NCI-H446 (cell line): ENCODE measurements at places on chromosomes 11 and 22.

GRCh38 chr11:62575156-62575555, 1.5 kb upstream of the EEF1G start:
- DNase-seq, result no peak

DNA sequence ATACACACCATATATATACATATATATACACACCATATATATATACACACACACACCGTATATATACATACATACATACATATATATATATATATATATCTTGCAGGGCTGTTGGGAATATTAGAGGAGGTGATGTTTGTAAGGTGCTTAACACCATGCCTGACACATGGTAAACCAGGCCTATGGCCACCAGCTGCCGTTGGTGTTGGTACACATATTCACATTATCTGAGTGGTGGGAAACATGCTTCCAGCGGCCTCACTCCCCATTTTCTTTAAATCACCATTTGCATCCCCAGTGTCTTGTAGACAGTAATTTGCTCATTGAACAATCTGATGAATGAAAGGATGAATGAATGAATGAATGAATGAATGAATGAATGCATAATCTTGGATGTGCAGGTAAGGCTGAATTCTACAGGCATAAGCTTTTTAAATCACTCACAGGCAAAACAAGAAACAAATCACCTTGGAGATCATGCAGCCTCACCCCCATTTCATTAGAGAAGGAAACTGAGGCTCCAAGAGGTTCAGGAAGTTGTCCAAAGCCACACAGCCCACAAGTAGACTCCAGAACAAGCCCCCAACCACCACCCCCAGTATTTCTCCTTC, 527.8 kb downstream of the MIAT start:
- DNase-seq, result no peak

- DNase-seq, result peak; percentile 24
These were observed 25.9 kb downstream of the PHLDB1 start for GRCh38 chr11:118633319-118633690.

DNA sequence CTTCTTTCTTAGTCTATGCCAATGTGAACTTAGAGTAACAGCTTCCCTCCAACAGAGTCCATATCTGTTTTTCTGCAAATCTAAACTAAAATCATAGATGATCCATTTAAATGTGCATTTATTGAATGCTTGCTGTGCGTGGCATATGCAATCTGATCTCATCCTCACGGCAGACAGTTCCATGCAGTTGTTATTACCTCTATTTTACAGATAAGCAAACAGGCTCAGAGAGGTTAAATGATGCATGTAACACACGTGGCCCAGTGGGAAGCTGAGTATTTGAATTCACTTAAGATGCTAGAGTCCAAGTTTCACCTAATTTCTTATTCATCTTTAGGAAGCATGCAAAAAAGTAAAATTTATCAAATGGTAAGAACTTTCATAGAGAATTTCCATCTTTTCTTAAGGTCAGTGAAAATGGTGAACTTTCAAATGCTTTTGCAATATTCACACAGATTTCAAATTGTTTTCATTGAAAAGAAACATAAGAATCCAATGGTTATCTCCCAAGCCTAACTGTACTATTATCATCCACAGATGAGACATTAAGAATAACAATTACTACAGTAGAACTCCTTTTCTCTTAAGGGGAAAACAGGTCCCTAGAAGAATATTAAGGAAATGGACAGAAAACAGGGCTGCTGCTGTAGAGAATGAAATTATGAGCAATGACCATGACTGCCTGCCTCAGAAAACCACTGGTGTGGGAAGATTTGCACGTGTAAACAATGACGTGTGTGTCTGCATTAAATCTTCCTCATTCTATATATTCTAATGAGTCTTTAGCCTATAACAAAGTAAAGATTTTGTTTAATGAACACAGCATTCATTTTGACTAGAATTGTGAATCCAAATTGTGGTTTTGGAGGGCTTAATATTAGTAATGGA, 1171.3 kb downstream of the LRRC4C start:
- DNase-seq, result no peak

DNA sequence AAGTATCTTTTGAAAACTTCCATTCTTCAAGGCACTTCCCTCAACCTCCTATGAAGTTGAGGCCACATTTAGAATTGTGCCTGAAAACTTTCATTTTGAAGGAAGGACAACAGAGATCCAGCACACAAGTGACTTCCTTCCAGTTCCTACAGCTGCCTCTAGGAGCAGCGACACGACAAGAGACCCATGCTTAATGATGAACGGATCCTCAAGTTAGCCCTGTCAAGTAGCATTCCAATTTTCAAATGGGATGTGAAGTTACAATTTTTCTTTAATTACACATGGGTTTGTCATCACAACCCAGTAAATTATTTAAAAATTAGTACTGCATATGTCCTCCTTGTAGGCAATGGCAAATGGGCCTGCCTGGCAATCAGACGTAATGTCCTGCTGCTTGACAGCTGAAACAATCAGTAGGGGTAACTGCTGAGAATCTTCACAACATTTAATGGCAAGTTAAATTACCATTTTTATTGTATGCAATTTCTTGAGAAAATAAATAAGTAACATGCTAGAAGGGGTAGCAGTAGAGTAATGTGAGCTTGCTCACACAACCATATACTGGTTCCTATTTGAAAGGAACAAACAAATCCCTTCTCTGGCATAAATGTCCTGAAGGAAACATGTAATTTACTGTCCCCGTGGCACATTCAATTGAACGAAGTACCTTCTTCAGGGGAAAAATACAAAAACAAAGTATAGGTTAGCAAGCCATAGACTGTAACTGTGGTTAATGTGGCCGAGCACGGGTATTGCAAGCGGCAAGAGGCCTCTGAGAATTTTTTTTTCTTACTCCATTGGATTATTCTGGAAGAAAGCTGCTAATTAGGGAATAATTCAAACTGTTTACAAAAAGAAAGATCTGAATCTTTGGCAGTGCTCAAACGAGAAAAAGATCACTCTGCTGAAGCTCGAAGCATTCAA, 288.3 kb downstream of the CADM1 start:
- DNase-seq, result no peak

DNA sequence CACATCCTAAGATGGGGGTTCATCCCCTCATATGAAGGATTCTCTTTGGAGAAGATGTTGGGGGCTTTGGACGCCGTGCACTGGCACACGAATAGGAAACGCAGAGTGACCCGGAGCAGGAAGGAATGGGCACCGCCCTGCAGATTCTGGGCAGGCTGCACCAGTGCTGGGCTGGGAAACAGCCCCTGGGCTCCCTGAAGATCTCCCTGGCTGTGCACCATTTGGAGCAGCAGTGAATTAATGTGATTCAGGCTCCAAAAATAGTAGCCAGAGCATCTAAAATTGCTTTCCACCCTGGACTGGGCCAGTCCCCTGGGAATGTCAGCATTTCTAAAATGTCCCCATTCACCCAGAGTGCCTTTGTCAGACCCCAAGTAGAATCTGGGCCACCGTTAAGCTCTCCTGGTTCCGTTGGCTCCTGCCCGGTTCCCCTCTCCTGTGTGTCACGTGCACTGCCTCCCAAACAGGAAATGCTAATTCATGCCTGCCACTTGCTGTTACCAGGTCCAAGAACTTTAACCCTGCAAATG, 18.6 kb downstream of the IRAG1 start:
- no peak for DNase-seq

DNA sequence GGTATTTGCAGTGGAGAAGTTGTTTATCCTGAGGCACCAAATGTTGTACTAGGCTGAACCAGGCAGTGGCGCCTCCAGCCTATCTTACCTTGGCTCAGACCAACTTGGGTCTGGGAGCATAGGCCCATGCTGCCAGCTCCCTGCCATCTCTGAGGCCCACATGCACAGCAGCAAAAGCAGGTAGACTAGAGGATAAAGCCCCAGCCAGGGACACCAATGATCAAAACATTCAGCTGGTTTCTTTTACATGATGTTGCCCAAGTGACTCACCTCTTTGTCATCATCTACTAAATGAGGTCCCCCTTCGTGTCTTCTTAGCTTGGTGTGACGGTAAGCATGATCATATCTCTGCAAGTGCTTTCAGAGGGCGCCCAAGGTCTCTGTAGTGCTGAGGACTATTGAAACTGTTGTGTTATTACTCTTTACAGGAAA, 112.1 kb upstream of the DRD2 start:
- no peak for DNase-seq

DNA sequence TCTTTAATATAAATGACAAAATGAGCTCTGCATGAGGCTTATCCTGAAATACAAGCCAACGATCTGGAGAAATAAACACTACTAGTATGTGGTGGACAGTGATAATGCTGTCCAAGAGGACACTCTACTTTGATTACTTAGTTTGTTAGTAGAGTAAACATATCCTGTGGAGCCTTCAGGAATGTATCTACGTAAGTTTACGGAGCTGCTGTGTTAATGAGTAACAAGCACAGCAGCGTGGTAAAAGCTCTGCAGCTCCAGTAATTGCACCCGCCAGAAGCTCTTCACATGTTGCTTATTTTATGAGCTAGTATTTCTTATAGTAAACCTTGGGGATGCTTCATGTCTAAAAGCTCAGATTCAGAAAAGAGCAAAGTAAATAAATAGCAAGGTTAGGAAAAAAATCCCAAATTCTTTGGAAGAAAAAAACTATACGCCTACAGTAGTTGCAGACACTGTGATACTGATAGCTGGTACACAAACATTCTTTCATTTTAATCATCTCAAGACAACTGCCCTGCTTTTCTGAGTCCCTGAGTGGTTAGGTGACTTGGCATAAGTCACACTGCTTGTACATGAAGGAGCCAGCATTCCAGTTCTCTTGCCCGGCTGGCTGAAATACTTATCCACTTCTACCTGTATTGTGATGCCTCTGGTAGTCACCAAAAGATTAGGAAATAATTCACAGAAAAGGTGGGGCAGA, 32.7 kb upstream of the CCDC34 start:
- no peak for DNase-seq

DNA sequence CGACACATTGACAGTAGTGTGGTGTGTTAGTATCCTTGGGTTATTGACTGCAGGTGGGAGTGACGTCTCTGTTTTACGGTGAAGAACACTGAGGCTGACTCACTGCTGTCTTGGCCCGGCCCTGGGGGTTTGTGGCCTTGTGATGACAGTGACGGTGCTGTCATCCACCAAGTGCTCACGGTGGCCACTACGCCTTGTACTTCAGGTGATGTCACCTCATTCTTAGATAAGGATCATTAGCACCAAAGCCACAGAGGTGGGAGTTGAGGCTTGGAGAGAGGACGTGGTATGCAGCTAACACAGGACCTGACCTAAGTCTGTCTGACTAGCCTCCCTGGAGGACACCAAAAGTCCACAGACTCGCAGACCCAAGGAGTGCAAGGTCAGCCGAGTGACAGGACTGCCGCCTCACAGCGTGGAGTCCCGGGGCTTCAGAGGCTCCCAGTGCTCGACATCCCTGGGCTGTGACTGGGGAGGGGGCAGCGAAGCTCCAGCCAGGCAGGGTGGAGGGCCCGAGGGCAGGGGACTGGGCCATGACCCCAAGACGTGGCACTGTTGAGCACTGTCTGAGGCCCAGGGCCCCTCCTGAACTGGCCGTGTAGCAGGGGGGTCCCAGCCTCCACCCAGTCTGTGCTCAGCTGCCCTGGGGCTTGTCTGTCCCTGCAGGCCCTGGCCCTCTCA, 56.5 kb downstream of the NAT10 start:
- no peak for DNase-seq

DNA sequence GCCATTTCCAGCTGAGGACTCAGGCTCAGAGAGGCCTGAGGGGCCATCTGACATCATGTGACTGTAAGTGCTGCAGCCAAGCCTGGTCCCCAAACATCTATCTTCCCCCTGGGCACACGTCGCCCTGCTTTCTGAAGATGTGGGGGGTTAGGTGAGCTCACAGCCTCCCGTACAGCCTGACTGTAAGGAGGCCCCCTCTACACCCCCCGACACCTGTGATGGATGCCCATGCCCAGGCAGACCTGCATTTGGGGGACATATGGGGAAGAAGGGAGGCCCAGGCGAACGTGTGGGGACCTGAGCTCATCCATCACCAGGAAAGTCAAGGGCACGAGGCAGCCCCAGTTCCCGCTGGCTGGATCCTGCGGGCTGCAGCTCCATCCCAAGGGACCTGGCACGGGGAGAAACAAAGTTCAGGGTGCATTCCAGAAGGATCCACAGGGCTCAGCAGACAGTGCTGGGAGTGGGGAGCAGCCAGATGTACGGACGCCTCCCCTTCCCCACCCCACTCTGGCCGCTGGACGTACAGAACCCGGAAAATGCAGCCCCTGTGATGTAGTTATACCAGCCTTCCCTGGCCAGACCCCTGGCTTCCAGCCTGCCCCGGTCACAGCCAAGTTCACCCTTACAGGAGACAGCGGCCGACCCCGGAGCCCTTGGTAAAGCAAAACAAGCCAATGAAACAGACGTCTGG, 1431.4 kb downstream of the BRD1 start:
- DNase-seq, result no peak

- no peak for DNase-seq
These were observed 14.0 kb upstream of the NRGN start for GRCh38 chr11:124725719-124726105.

- no peak for DNase-seq
These were observed 25.9 kb downstream of the ALG9 start for GRCh38 chr11:111845276-111846028.

DNA sequence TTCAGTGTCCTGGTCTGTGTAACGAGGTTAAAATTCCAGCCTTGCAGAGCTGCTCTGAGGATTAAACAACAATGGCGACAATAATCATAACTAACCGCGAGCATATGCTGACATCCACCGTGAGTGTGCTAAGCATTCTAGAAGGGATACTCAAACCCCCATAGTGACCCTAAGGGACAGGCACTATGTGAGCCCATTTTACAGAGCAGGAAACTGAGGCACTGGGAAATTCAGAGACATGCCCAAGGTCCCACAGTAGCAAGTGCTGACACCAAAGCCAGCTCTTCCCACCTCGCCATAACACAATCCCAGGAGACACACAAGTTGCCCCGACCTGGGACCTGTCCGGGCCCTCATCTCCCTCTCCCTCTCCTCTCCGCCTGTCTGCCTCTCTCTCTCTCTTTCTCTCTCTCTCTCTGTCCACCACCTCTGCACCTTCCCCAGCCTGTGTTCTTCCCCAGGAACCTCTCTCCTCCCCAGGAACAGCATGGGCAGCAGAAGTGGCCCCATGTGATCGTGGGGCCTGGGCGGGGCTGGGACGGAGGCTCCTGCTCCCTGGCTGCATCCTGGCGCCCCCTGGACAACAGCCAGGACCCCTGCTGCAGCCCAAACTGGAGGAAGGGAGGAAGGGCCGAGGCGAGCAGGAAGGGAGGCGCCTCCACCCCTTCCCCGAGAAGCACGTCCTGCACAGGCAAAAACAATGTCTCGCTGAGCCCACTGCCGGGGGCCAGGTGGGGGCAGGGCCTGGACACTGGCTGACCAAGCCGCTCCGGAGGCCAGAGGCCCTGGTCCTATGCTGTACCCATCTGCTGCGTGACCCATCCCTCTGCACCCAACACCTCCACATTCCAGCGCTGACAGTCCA, 14.8 kb upstream of the MFNG start:
- DNase-seq, result no peak

- DNase-seq, result no peak
These were observed 15.7 kb downstream of the USP28 start for GRCh38 chr11:113859665-113860064.

- DNase-seq, result no peak
These were observed 37.7 kb downstream of the TPCN2 start for GRCh38 chr11:69086152-69087132.

- DNase-seq, result no peak
These were observed 20.1 kb upstream of the NARS2 start for GRCh38 chr11:78594814-78595213.

GRCh38 chr11:86983021-86983488, 27.9 kb upstream of the FZD4 start:
- DNase-seq, result no peak
